GM18507 (cell line): ENCODE measurements at places on chromosomes 3 and 15.

DNA sequence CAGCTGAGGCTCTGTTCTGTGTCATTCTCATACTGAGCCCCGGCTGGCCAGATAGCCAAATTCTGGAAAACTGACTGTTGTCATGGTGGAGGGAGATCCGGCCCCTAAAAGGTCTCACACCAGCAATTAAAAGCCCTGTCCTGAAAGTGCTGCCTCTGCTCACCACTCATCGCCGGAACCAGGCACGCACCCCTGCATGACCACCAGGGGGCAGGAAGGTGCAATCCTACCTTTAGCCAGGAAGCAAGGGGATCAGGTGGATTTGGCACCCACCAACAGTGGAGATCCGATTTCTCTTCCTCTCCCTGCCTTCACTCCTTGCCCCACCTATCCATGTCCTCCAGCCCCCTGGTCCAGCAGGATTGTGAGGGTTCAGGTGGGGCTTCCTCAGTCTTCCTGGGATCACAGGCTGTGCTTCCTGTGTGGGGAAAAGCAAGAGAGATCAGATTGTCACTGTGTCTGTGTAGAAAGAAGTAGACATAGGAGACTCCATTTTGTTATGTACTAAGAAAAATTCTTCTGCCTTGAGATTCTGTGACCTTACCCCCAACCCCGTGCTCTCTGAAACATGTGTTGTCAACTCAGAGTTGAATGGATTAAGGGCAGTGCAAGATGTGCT is 16.1 kb upstream of the CACNA2D2 start:
- DNase-seq: peak; percentile 51

DNA sequence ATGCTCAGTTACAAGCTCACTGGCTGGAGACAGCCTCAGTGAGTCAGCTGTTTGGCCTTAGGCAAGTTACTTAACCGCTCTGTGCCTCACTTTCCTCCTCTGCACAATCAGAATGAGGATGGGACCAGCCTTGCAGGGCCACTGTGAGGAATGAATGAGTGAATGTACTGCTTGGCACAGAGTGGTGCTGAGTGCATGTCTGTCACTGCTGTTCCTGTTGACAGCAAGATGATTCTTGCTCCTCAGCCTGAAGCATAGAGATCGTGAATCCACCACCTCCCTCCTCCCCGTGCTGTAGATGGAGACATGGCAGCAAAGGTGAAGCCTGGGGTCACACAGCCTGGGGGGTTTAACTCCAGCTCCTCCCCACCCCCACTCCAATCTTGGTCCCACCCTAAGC is 14.6 kb upstream of the GRIP2 start:
- no peak for DNase-seq

- DNase-seq: no peak
These were observed 36.1 kb upstream of the PLSCR5 start for GRCh38 chr3:146640955-146641867.

- no peak for DNase-seq
These were observed 43.5 kb upstream of the ALCAM start for GRCh38 chr3:105323274-105323599.

DNA sequence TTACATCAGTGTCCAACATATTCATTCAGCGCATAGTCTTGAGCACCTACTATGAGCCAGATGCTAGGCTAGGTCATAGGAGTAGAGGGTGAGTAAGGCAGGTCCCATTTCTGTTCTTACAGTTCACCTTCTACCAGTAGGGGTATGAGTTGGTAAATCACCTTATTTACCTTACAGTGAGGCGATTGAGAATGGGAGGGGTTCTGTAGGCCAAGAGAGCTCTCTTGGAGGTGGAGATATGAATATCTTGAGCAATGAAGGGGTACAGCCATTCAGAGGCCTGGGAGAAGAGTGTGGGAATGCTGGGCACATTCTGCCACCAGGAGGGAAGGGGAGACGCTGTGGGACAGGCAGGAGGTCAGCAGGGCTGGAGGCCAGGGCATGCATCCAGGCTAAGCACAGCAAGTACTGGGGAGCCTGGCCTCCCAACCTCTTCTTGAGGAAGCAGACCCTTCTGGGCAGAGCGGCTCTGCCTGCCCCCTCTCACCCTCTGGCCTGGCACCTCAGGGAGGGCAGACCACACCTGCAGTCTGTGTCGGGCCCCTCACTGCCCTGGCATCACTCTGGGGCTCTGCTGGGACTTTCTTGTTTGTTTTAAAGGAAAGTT is 123.4 kb downstream of the EEFSEC start:
- no peak for DNase-seq

DNA sequence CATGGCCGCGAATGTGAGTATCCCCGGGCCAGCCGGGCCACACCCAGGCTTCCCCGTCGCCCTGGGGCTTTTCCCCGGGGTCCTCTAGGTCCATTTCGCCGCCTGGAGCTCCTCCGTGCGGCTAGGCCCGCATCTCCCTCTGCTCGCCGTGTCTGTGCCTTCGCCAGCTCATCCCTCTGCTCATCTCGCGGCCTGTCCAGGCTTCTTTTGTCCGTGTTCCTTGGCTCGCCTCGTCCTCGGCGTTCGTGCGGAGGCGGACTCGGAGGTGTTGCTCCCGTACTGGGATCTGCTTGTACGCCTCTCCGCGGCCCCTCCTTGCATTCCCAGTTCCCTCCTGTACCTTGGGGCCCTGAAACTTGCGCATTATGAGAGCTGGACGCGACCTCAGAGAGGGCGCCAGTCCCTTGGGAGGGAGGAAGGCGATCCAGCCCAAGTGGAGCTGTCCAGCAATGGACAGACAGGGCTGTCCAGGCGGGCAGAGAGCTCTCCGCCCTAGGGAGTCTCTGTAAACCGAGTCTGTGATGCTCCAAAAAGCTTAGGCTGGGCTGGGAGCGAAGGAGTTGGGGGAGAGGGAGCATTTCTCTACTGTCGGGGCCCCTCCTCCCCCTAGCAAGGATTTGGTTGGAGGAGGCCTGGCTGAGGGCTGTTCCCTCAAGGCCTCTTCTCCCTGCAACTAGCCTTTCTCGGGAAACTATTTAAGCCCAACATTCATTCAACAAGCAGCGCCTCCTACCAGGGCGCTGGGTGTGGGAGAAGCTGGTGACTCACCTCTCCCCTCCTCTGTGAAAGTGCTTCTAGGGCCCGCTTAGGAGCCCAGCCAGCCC is 553 bp downstream of the TMEM43 start:
- peak; percentile 18 for DNase-seq

DNA sequence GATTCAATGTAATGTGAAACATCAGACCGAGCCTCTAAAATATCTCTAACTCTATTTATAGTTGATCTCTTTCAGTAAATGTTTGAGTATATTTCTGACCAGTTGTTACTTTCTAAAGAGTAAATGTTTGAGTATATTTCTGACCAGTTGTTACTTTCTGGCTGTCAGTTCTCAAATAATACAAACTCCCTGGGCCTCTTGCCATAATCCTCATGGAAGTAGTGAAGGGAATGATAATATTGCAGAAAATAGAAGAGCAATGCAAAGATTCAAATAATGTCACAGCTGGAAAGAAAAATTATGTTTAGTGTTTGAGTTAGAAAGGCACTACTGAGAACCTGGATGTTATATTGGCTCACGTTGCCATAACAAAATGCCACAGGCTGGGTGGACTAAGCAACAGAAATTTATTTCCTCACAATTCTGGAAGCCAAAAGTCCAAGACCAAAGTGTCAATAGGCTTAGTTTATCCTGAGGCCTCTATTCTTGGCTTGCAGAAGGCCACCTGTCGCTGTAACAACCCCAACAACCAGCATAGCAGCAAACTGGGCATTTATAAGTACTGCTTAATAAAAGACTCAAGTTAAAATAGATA is 470.6 kb upstream of the BCHE start:
- DNase-seq: no peak

DNA sequence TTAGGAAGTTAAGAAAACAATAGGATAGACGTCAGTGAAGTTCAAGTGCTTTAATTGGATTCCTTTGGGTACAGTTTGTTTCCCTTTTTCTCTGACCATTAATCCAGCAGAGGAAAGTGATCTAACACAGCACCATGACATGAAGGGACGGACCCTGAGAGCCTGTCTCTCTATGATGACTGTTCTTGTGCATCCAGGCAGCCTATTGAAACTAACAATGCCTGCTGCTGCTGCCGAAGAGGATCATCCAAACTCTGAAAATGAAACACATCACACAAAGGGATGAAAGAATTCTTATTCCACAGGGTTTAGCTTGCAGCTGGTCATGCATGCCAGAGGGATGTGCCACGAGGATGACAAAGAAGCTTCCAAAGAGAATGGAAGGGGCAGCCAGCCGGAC is 75.5 kb downstream of the ZBTB20 start:
- DNase-seq: no peak

DNA sequence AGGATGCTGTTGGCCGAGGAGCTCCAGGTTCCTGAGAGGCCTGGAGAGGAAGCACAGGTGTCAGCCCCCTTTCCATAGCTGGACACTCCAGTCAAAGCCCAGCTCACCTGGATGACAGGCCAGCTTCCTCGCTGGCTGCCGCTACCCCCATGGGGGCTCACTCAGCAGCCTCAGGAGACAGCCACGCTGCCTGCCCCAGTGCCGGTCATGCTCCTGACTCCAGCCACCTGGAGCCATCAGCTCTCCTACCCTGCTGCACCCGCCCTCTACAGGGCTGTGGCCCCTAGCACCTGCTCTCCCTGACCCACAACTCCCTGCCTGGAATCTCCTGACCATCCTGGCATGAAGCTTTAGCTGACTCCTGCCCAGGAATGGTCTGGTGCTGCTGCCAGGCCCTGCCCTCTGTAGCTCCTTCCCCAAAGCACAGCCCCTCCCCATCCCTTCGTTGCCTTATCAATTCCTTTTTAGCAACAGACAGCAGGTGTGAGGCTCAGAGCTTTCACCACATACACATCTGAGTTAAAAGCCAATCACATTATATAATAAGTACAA is 94.2 kb downstream of the NUP210 start:
- DNase-seq: no peak

DNA sequence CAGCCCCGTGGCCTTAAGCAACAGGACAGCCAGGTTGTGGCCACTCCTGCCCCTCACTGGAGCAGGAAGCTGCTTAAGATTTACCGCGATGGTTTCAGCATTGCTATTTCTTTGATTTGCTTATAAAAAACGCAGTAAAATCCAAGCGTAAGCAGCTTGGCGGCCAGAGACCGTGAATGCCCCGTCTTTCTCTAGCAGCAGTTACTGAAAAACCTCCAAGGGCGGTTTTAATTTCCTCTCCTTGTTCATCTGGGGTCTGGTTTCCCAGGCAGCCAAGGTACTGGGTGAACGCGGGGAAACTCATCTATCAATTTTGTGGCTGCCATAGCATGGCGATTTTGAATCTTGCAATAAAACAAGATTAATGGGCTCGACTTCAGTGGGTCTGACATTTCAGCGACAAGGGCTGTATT is 130.3 kb downstream of the MINAR1 start:
- no peak for DNase-seq

- DNase-seq: no peak
These were observed 6.5 kb upstream of the TM4SF19 start for GRCh38 chr3:196344663-196345062.

DNA sequence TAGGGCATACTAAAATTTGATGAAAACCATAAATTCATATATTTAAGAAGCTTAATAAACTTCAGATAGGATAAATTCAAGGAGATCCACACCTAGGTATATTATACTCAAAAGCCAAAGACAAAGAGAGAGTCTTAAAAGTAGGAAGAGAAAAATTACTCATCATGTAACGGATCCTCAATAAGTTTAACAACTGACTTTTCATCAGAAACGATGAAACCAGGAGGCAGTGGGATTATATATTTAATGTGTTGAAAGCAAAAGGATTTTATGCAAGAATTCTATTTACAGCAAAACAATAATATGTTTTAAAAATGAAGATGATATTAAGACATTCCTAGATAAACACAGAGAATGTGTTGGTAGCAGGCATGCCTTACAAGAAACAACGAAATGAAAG is 202.7 kb downstream of the OXSM start:
- DNase-seq: no peak

DNA sequence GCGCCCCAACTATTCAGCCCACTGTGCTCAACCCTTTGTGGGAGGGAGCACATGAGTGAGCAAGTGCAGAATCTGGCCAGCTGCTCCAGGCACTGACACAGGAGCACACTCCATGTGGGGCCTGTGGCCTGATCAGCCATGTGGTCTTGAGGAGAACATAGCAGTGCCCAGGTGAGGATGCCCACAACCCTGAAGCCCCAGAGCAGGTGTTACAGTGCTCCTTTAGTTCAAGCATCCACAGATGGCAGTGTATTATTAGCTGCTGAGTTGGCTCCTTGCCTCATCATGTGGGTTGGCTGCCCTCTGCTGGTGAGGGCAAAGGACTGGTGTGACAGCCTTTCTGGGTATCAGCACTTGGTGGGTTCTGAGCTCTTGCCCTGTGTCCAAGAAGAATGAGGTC is 1588.2 kb downstream of the SI start:
- DNase-seq: no peak
